ENCODE measurements at places on chromosomes 7 and 10. TPM values are rescaled to one million over a fixed set of nuclear protein-coding genes. Genes with fewer than 3 reads are reported as not detected.

Gene CFTR
- 0.04 TPM for total RNA-seq

Gene DLX5
- 0.13 TPM for total RNA-seq

Gene SEMA3E
- 2.5 TPM for total RNA-seq

Gene CALHM1
- not detected for total RNA-seq

Gene TRIM74
- total RNA-seq, result 0.49 TPM

Gene SPDYE11
- total RNA-seq, result 0.04 TPM

Gene UNCX
- total RNA-seq, result not detected

Gene PKD2L1
- total RNA-seq, result 0.04 TPM

Gene ACTL6B
- not detected for total RNA-seq

Gene CUZD1
- 1.0 TPM for total RNA-seq

Gene MACROH2A2
- total RNA-seq, result 18.5 TPM

Gene INSIG1
- total RNA-seq, result 18.7 TPM

Gene POM121C
- 12.5 TPM for total RNA-seq

Gene CRYGN
- 0.09 TPM for total RNA-seq

Gene ABI1
- total RNA-seq, result 46.0 TPM

Gene TNS3
- 28.5 TPM for total RNA-seq

Gene PDE1C
- 4.5 TPM for total RNA-seq

Gene PNLIP
- total RNA-seq, result 0.18 TPM

Gene NANOS1
- 3.7 TPM for total RNA-seq

Gene TMEM168
- total RNA-seq, result 26.8 TPM

Gene PPP1R9A
- 45.0 TPM for total RNA-seq

Gene IKZF1
- total RNA-seq, result 1.6 TPM

Gene CXCL12
- total RNA-seq, result 126 TPM

Gene CPVL
- 24.8 TPM for total RNA-seq

Gene JAKMIP3
- 0.27 TPM for total RNA-seq

Gene MUC3A
- 0.04 TPM for total RNA-seq

Gene FAM25C
- not detected for total RNA-seq

Gene FAM131B
- 1.4 TPM for total RNA-seq

Gene MAGI2
- 6.0 TPM for total RNA-seq

Gene OR2A5
- total RNA-seq, result not detected

Gene UPK3B
- 0.53 TPM for total RNA-seq

Gene PARG
- 29.4 TPM for total RNA-seq

Gene MALSU1
- total RNA-seq, result 94.2 TPM

Gene GIMAP1
- 3.1 TPM for total RNA-seq

Gene MKX
- 14.7 TPM for total RNA-seq

Gene ECHDC3
- total RNA-seq, result 8.3 TPM

Gene PHKG1
- 52.4 TPM for total RNA-seq

Gene CALML3
- total RNA-seq, result not detected

Gene PLXNA4
- 1.9 TPM for total RNA-seq

Gene WNT8B
- total RNA-seq, result not detected

Gene OR9A2
- 0.18 TPM for total RNA-seq

Gene PSAP
- 414 TPM for total RNA-seq

Gene DYNC1I1
- total RNA-seq, result 0.53 TPM

Gene VSTM4
- total RNA-seq, result 39.5 TPM

Gene MYPN
- 69.2 TPM for total RNA-seq

Gene FBH1
- 56.9 TPM for total RNA-seq

Gene OR13A1
- not detected for total RNA-seq

Gene NRAP
- 14.6 TPM for total RNA-seq

Gene SCIN
- total RNA-seq, result 0.27 TPM

Gene ERVW-1
- total RNA-seq, result 0.40 TPM

Gene BAMBI
- 8.9 TPM for total RNA-seq

Gene CUTC
- 21.4 TPM for total RNA-seq

Gene RSPH10B
- total RNA-seq, result 0.31 TPM

Gene CYP2C8
- 0.13 TPM for total RNA-seq

Gene ING3
- 16.4 TPM for total RNA-seq

Gene ZNF282
- 13.3 TPM for total RNA-seq

Gene SPDYE5
- total RNA-seq, result 0.04 TPM

Gene NODAL
- total RNA-seq, result 0.04 TPM

Gene SEMA3D
- 19.8 TPM for total RNA-seq
